ENCODE measurements at places on chromosomes 4 and X.

GRCh38 chr4:57639561-57640382 is 529.6 kb upstream of the IGFBP7 start:
- no peaks in the 10 kb centered on the region for H3K27me3 ChIP-seq
- H3K27ac ChIP-seq: no peak overlapping the region
- no peak overlapping the region for H3K4me3 ChIP-seq
- no peaks in the 10 kb centered on the region for H3K36me3 ChIP-seq
- DNase-seq: no peak
- H3K4me1 ChIP-seq: no peaks in the 10 kb centered on the region

- no peak overlapping the region for H3K27ac ChIP-seq
- H3K36me3 ChIP-seq: no peaks in the 10 kb centered on the region
- no peak overlapping the region for H3K4me3 ChIP-seq
- no peak for DNase-seq
- no peaks in the 10 kb centered on the region for H3K27me3 ChIP-seq
These were observed 50.3 kb upstream of the ARHGEF9 start for GRCh38 chrX:63835361-63835760.

DNA sequence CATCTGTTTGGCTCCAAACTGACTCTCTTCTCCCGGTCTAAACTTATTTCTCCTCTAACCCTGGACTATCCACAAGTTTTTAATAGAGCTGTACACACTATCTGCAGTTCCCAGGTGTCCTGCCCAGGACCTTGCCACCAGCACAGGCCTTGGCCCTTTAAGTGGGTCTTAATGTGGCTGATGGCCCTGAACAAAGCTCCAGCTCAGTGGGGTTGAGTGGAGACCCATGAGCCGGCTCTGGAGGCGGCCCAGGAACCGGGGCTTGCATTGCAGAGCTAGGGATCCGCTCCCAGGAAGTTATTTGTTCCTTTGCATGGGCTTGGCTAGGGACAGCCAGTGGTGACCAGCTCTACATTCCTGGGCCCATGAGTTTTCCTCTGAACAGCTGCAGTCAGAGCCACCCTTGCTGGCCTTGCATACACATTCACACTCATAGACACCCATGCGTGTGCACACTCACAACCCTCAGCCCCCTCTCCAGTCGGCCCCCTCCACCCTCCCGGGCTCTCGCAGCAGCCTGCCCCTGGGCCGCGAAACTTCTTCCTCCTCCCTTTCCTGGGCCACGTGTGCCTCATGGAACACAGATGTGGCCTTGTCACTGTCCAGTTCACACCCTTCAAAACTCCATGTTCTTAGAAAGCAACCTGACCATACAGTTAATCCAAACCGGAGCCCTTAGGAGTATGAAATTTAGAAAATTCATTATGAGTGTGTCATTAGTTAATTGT is 58.2 kb downstream of the GPR143 start:
- H3K27me3 ChIP-seq: no peaks in the 10 kb centered on the region
- H3K4me3 ChIP-seq: no peak overlapping the region
- no peak overlapping the region for H3K27ac ChIP-seq

DNA sequence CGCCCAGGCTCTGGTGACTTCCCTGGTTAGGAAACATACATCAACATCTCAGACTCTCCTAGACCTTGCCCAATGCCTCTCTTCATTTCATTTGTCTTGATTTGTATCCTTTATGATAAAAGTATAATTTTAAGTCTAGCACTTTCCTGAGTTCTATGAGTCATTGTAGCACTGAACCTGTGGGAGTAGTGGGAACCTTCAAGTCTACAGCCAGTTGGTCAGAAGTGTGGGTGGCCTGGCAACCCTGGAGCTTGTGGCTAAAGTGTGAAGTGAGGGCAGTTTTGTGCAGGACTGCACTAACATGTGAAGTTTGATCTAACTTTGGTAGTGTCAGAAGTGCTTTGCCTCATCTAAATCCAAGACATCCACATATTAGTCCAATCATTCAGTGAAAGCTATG is 259.3 kb upstream of the IGFBP7 start:
- no peak for DNase-seq
- no peaks in the 10 kb centered on the region for H3K4me1 ChIP-seq
- H3K36me3 ChIP-seq: no peaks in the 10 kb centered on the region

- no peaks in the 10 kb centered on the region for H3K36me3 ChIP-seq
- H3K27me3 ChIP-seq: no peaks in the 10 kb centered on the region
- H3K4me1 ChIP-seq: no peaks in the 10 kb centered on the region
- no peak overlapping the region for H3K4me3 ChIP-seq
- no peak overlapping the region for H3K27ac ChIP-seq
- DNase-seq: peak; percentile 4
These were observed 1402.4 kb downstream of the FAM133A start for GRCh38 chrX:95076449-95076848.

GRCh38 chrX:107753187-107753586 is 22.4 kb downstream of the TSC22D3 start:
- DNase-seq: no peak
- peaks cover 6% of the 10 kb centered on the region for H3K4me1 ChIP-seq
- H3K36me3 ChIP-seq: no peaks in the 10 kb centered on the region
- H3K4me3 ChIP-seq: no peak overlapping the region
- no peaks in the 10 kb centered on the region for H3K27me3 ChIP-seq

DNA sequence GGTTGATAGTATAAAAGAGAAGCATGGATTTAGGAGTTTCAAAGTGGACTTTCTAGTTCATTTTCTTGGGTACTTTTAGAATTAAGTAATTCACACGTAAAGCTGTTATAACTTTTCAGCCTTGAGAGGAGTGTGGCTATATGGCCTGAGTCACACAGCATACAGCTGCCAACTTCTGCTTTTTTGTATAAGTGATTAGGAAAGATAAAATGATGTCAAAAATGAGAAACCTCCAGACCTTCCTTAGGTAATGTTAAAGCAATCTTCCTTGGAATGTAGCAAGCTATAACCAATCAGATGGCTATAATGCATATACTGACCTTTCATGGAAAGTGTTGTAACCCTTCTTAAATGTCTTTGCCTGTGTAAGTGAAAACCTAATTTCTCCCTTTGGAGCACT is 39.2 kb downstream of the RAB40AL start:
- H3K27me3 ChIP-seq: peaks cover 2% of the 10 kb centered on the region
- H3K4me3 ChIP-seq: no peak overlapping the region
- DNase-seq: no peak
- no peaks in the 10 kb centered on the region for H3K36me3 ChIP-seq
- no peak overlapping the region for H3K27ac ChIP-seq

- peaks cover 35% of the 10 kb centered on the region for H3K4me1 ChIP-seq
- peak; percentile 38 for DNase-seq
- H3K36me3 ChIP-seq: no peaks in the 10 kb centered on the region
- H3K27ac ChIP-seq: peak overlapping the region; percentile 69
- H3K4me3 ChIP-seq: no peak overlapping the region
These were observed 112.3 kb downstream of the NYX start for GRCh38 chrX:41559235-41560052.

DNA sequence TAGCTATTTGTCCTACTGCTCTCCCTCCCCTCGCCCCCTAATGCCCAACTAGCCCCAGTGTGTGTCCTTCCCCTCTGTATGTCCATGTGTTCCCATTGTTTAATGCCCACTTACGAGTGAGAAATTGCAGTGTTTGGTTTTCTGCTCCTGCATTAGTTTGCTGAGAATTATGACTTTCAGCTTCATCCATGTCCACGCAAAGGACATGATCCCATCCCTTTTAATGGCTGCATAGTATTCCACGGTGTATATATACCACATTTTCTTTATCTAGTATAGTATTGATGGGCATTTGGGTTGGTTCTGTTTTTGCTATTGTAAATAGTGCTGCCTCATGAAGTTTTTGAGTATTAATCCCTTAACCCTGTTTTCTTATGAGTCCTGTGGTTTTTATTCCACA is 33.6 kb upstream of the CFAP299 start:
- no peak overlapping the region for H3K27ac ChIP-seq
- H3K27me3 ChIP-seq: peaks cover 9% of the 10 kb centered on the region
- H3K36me3 ChIP-seq: no peaks in the 10 kb centered on the region
- no peaks in the 10 kb centered on the region for H3K4me1 ChIP-seq
- H3K4me3 ChIP-seq: no peak overlapping the region

DNA sequence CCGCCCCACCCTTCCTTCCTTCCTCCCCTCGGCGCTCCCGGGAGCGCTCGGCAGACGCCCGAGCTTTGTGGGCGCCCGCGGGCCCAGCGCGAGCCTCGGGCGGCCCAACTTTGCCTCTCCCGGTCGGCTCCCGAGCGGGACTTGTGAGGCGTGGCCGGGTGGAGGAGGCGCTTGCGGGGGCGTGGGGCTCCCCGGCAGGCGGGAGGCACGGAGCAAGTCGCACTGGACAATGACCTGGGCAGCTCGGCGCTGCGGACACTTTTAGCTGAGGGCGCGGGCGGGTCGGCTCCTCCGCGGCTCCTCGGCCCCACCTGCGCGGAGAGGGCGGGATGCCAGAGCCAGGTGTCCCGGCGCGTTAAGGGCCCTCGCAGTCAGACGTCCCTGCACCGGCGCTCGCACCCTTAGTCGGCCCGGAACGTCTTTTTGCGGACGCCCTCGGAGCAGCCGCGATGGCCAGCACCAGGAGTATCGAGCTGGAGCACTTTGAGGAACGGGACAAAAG is 385 bp downstream of the DCLK2 start:
- peak overlapping the region; percentile 46 for H3K4me3 ChIP-seq
- peaks cover 41% of the 10 kb centered on the region for H3K27me3 ChIP-seq
- peak; percentile 27 for DNase-seq
- no peak overlapping the region for H3K27ac ChIP-seq
- no peaks in the 10 kb centered on the region for H3K36me3 ChIP-seq

DNA sequence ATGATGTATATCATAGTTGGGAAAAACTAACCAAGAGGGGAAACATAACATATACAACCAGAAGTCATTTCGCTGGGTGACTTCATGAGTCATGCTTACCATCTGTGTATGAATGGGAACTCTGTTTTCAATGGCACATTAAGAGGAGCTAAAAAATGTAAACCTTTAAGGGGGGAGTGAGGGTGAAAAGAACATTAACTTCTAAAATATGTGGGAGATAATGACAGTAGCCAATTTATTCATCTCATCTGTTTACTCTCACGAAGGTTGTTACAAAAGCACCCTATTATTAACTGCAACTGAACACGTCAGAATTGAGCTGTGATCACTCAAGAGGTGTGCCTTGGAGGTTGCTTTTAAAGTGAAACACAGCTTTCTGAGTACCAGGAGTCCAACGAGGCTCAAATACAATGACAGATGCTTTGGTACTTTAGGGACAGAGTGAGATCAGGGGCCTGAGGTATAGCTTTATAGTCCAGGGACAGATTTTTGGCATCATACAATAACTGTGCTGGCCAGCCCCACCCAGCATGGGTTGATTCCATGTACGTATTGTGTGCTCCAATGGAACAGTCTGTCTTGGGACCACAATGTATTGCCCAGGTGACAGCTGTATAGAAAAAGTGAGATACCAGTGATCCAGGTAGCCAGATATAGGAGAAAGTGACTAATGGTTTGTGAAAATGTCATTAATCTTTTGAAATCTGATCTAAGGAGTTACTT is 107.3 kb downstream of the AMMECR1 start:
- H3K4me1 ChIP-seq: peaks cover 13% of the 10 kb centered on the region
- peaks cover 6% of the 10 kb centered on the region for H3K36me3 ChIP-seq
- DNase-seq: no peak
- no peaks in the 10 kb centered on the region for H3K27me3 ChIP-seq
- H3K27ac ChIP-seq: no peak overlapping the region

DNA sequence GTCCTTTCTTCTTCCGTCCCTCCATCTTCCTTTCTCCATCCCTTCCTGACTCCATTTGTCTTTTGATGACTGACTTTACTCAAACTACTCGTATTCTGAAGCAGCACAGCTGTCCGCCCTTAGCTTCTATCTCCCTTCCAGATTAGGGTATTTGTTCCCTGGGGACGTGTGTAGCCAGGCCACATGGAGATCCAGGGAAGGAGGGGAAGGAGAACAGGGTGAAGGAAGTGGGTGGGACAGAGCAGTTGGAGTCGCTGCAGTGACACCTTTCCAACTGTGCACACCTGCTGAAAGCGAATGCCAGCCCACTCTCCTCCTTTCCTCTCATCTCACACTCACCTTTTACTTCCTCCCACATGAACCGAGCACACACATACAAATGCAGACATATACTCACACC is 323.8 kb downstream of the DCTD start:
- H3K27ac ChIP-seq: no peak overlapping the region
- peaks cover 10% of the 10 kb centered on the region for H3K27me3 ChIP-seq
- no peak overlapping the region for H3K4me3 ChIP-seq
- DNase-seq: no peak

GRCh38 chr4:52689096-52689495 is 30.0 kb upstream of the USP46 start:
- H3K27me3 ChIP-seq: peaks cover 9% of the 10 kb centered on the region
- no peak for DNase-seq
- H3K4me3 ChIP-seq: no peak overlapping the region

GRCh38 chr4:55343887-55344286 is 2.2 kb upstream of the SRD5A3 start:
- no peaks in the 10 kb centered on the region for H3K36me3 ChIP-seq

GRCh38 chrX:50107470-50107869 is 93.3 kb downstream of the AKAP4 start:
- no peaks in the 10 kb centered on the region for H3K27me3 ChIP-seq
- no peak for DNase-seq
- H3K27ac ChIP-seq: no peak overlapping the region
- no peaks in the 10 kb centered on the region for H3K36me3 ChIP-seq

- no peak overlapping the region for H3K27ac ChIP-seq
- DNase-seq: no peak
- H3K4me1 ChIP-seq: no peaks in the 10 kb centered on the region
- H3K36me3 ChIP-seq: no peaks in the 10 kb centered on the region
- H3K4me3 ChIP-seq: no peak overlapping the region
These were observed 190.3 kb upstream of the TAPT1 start for GRCh38 chr4:16416601-16417000.

- H3K4me3 ChIP-seq: no peak overlapping the region
- H3K4me1 ChIP-seq: no peaks in the 10 kb centered on the region
- peak; percentile 8 for DNase-seq
These were observed 803.0 kb downstream of the DMD start for GRCh38 chrX:32408389-32408788.

DNA sequence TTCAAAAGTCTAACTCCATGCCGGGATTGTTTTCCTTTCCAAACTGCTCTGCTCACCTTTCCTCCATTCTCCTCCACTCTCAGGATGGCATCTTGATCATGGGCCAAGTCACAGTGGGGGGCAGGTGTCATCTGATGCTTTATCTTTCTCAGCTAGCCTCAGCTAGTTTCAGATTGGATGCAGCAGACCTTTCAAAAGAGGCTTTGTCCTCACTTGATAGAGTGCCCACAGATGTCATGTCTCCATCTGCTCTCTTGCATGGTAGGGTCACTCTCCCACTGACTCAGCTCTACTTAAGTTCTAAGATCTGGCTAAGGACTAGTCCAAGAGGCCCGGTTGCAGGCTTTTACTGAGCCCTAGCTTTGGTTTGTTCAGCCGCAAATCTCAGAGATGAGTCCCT is 341.8 kb upstream of the GALNT7 start:
- peaks cover 5% of the 10 kb centered on the region for H3K27me3 ChIP-seq
- H3K27ac ChIP-seq: no peak overlapping the region
- H3K4me3 ChIP-seq: no peak overlapping the region
- H3K36me3 ChIP-seq: no peaks in the 10 kb centered on the region
- DNase-seq: no peak
- no peaks in the 10 kb centered on the region for H3K4me1 ChIP-seq

GRCh38 chr4:20193141-20193936 is 58.4 kb upstream of the SLIT2 start:
- no peaks in the 10 kb centered on the region for H3K27me3 ChIP-seq
- DNase-seq: no peak
- H3K4me1 ChIP-seq: no peaks in the 10 kb centered on the region

- no peak overlapping the region for H3K4me3 ChIP-seq
- no peaks in the 10 kb centered on the region for H3K36me3 ChIP-seq
- no peak for DNase-seq
- no peak overlapping the region for H3K27ac ChIP-seq
These were observed 109.6 kb downstream of the KIT start for GRCh38 chr4:54767376-54767775.

GRCh38 chr4:140046016-140046415 is 108.0 kb downstream of the MAML3 start:
- peaks cover 1% of the 10 kb centered on the region for H3K36me3 ChIP-seq
- H3K27ac ChIP-seq: no peak overlapping the region
- H3K4me3 ChIP-seq: no peak overlapping the region
- DNase-seq: no peak

Measured in activated CD4-positive, alpha-beta T cell treated with anti-CD3 and anti-CD28 coated beads for 36 hours (primary cell).